Activated CD4-positive, alpha-beta T cell treated with anti-CD3 and anti-CD28 coated beads, Interleukin-2, Interleukin-4, amounts not matched to agents 100 ng/mL and 50 ng/mL, durations not matched to agents 16 hours and 8 hours (primary cell): ENCODE measurements at places on chromosomes 16 and 17.
A peak's percentile ranks its signal among the peaks of the same experiment; 100 is the strongest.

GRCh38 chr16:379961-380761, 1.6 kb downstream of the PGAP6 start:
- no peak for DNase-seq

DNA sequence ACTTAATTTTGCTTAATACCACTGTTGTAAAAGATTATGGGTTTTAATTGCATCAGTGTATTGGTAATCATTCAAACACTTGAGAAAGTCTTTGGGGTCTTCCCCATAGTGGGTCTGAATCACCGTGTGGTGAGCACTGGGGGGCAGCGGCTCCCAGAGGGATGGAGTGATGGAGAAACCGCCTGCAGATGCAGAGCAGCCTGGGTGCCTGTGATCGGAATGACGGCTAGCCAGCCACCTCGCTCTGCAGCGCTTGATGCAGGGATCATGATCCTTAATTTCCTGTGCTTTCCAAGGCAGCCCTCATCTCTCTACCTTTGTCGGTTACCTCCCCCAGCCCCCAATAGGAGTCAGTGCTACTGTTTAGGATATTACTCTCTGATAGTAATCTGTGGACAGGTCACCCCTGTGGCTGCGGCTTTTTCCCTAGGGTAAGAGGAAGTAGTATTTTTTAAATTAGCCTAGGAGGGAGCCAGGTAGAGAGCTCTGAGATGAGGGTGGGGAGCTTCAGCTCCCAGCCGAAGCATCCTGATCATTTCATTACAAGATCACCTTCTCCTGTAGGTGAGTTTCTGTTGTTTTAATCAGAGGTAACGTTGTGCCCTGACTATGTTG, 135.6 kb downstream of the MSI2 start:
- DNase-seq: no peak

DNA sequence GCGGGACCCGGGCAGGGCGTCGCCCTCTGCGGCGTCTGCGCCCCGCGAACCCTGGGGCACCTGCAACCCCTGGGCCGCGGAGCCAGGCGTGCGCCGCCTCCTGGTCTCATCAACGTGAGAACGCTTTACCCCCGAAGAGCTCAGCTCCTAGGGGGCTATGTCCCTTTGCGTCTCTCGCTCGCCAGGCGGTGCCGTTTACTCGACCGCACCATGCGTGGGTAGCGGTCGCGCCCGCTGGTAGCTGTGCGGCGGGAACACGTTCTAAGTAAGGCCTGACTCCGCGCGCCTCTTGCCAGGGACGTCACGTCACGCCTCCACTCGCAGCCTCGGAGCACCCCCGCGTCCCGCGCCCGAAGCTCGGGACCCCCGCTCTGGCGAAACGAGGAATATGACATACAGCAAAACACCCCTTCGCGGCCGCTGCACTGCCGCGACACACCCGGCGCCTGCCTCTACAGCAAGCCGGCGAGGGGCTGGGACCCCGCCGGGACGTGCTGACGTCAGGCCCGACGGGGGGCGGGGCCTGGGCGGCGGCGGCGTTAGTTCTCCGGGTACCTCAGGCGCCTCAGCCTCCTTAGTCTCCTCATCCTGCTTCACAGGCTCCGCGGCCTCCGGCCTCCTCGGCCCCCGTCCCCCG, at the start of gene RAB11FIP3:
TSS of gene RAB11FIP3 (plus strand) at position 568 of the 637 bp plus-strand sequence. CDS start 358 bp downstream, outside the sequence.
- DNase-seq: peak; percentile 89

GRCh38 chr16:83115491-83116232, 488.9 kb downstream of the CDH13 start:
- no peak for DNase-seq
